ENCODE measurements at places on chromosomes 1 and 21.

GRCh38 chr21:15992171-15992570 is 262.4 kb downstream of the USP25 start:
- no peak for DNase-seq

DNA sequence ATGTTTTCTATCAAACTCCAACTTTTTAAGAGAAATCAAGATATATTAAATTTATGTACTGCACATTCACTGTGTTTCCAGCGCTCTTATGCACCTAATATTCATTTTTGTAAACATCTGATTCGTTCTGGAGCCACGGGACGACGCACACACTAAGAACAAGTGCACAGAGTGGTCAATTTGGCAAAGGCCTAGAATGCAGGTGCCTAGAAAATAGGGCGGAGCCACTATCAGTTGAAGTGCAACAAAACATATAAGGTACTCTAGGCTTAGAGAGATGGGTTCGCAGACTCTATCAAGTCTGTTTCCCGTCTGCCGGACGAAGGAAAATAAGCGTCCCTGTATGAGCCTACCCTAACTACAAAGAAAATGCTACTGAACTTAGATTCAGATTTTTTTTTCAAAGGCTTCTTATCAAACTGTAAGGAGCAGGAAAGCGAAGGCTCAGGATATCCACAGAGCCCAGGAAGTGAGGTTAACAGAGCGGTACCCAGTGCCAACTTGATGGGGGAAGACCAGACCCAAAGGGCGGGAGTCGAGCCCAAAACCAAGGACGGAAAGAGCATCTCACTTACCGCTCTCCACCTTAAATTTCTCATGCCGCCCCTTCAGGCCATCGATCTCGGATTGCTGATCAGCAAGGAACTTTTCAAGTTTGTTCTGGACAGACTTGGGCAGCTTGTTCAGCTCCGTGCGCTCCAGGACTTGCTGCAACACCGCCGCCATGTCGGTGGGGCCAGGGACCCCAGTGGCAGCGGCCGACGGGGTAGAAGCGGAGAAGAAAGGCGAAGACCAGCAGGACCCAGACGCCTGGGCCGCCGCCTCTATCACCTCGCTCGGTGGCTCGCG is 526 bp downstream of the TPR start:
- peak; percentile 21 for DNase-seq

- DNase-seq: no peak
These were observed 18.1 kb upstream of the TMEM81 start for GRCh38 chr1:205102404-205102803.

DNA sequence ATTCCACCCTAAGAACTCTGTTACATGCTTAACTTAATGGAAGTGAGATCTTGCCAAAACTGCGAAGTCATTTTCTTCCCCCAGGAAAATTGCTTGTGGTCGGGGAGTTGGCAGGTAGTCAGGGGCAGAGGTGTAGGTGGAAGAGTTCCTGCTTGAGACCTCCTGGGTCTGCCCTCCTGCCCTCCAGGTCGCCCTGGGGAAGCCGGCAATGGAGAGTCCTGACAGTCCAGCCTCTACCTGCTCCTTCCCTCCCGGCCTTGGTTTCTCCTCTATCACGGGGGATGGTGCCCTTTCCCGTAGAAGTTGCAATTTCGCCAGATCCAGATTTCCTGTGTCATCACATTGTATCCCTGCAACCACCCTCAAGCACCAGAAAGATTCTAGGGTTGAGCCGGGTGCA is 463.8 kb downstream of the MATN1 start:
- DNase-seq: no peak

DNA sequence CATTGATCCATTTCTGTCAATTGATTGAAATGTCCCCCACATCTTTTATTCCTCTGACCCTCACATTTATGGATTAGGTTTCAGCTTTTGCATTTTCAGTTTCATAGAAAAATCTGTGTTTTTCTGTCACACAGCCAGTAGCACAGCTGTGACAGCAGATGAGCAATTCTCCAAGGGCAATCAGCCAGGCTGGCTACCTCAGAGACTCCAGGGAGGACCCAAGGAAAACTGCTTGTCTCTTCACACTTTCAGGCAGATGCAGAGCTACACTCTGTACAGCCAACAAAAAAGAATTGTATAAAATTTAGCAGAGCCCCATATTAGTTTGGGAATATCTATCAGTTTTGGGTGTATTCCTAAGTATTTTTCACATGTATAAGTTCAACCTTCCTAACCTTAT is 257.2 kb downstream of the LRRC7 start:
- no peak for DNase-seq

DNA sequence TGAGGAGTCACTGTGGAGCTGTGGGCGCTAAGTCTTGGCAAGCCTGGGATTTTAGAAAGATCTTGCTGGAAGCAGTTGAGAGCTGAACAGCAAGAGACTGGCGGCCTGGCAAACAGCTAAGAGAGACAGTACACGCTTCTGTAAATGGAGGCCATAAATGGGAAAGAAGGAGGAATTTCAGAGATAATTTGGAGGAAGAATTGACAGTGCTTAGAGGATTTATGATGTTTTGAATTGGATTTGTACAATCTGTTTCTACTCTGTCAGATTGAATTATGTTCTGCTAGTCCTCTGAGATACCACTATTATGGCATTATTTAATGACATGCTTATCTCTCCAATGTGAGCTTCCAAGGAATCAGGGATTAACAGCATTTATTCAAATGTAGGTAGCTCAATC is 50.1 kb downstream of the ABCA4 start:
- DNase-seq: peak; percentile 69

GRCh38 chr1:239931341-239931740 is 160.3 kb upstream of the FMN2 start:
- no peak for DNase-seq

- no peak for DNase-seq
These were observed 5.6 kb upstream of the CRP start for GRCh38 chr1:159719990-159720389.

GRCh38 chr1:111735858-111736544 is 3.2 kb downstream of the INKA2 start:
- no peak for DNase-seq

GRCh38 chr1:76491737-76492136 is 375.5 kb upstream of the ST6GALNAC5 start:
- no peak for DNase-seq

DNA sequence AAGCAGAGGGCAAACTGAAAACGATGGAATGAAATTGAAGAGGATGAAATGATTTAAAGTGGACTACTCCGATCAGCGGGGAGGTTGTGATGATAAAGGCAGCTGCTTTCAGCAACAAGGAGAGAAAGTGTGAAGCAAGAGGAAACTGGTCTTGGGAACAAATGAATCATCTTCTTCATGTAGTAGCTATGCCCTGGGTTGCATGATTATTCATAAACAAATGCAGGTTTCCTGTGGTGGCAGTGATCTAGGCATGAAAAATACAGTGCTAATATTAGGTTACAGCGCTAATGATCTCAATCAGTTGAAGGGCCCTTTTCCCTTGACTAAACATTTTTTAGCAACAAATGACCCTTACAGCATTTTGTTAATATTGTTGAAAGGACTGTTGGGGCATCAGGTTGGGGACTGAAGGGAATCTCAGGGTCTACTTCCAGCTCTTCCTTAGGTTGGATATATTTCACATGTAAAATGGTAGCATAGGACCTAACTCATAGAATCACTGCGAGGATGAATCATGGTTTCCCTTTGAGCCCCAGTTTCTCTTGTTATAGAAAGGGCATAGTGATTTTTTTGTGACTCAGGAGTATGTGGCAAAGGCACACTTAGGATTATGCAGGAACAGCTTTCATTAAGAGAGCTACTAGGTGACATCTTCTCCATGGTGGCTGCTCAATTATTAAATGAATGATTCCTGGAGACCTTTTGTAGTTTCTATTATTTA is 1.9 kb upstream of the ZFYVE9 start:
- DNase-seq: no peak

GRCh38 chr1:155893389-155894142 is 17.6 kb downstream of the RIT1 start:
- DNase-seq: no peak

DNA sequence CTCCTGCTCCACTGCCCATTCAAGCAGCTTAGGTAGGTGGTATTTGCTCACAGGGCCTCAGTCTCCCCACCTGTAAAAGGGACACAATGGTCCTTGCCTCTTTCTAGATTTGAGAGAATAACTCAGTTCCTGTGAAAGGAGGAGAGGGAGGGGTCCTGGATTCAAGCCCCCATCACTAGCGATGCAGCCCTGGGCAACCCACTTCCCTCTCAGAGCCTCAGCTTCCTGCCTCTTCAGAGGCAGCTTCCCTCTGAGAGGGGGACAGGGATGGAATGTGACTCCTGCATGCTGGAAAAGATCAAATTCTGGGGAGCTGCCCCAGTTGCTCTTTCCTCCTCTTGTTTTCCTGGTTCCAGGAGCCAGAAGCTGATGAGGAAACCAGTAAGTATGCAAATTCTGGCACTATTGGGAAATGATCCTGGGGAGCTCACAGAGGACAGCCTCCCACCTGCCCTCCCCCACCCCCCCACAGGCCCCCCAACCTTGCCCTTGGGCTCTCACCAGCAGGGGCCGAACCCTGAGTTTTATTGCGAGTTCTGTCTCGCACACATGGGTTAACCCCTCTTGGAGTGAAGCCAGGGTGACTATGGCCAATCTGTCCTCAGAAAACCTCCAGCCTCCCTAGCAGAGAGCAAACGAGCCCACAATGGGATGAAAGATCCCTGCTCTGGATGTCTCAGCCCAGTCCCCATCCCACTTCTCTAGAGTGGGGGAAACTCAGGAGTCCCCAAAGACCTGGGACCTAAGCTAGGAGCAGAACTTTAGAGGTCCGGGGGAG is 11.7 kb downstream of the ZC3H12A start:
- DNase-seq: no peak

GRCh38 chr1:25807480-25808390 is 7.7 kb downstream of the SELENON start:
- DNase-seq: peak; percentile 27

DNA sequence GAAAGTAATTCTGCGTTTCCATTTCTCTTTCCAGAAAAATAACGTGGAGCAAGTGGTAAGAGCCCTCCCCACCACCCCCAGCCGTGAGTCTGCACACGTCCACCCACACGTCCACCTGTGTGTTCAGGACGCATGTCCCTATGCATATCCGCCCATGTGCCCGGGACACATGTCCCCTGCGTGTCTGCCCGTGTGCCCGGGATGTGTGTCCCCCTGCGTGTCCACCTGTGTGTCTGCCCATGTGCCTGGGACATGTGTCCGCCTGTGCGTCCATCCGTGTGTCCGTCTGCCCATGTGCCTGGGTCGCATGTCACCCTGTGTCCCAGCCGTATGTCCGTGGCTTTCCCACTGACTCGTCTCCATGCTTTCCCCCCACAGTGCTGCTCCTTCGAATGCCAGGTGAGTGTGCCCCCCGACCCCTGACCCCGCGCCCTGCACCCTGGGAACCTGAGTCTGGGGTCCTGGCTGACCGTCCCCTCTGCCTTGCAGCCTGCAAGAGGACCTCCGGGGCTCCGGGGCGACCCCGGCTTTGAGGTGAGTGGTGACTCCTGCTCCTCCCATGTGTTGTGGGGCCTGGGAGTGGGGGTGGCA is 5.6 kb downstream of the COL6A1 start:
- no peak for DNase-seq

DNA sequence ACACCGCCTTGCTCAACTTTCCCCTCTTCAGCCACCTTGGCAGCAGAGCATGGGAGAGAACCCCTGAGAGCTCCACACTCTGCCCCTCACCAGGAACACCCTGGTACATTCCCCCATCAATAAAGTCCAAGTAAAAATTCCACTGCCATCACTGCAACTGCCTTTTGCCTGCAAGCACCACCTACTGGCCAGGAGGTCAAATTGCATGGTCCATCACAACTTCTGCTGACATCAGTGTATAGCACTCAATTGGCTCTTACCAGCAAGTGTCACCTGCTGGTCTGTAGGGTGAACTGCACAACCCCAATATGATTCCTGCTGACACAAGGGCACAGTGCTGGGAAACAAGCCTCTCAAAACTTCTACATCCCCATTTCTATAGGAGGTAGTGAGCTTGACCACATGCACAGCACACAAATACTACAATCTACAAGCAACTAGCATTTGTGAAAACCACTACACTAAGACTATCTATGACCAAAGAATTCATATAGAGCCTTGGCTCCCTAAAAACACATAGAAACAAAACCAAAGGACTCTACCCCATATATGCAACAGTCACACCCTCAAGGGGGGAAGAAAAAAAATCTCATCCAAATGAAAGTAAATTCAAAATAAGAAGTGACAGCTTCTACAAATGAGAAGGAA is 69.2 kb downstream of the FASLG start:
- no peak for DNase-seq

DNA sequence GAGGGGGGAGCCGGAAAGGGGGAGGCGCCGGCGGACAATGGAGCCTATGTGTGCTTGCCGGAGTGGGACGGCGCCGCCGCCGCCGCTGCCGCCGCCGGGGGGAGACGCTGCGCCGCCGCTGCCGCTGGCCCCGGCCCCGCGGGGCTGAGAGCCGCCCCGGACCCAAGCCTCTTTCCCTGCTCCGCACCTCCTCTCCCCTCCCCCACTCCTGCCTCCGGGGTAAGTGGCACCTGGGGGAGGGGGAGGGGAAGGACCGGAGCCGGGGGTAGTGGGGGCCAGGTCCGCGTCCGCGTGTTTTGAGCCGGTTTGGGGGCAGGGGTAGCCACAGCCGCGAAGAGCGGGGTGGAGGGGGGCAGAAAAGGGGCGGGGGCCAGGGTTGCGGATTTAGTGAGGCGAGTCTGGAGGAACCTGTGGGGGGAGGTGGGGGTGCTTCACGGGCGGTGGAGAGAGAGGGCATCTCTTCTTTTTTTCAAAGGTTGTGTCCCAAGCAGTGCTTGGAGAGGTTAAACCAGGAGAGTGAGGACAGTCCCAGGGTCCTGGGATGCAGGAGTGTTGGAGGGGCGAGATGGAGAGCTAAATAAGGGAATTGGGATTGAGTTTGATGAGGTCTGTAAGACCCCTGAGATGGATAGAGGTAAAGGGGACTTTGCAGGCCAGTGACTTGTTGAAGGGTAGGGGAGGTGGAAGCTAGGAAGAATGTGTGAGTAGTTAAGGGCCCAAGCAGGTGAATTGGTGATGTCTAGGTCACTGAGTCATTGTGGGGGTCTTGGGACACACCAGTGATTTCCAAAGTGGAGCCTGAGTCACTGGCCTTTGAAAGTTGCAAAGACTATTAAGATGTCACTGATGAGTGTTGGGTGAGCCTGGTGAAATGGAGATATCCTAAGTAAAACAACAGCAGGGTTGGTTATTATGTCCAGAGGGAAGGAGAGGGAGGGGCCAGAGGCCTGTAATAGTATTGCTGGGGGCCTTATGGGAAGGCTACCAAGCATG is 59.1 kb downstream of the BCL9 start:
- no peak for DNase-seq

GRCh38 chr1:175167861-175168260 is 24.7 kb downstream of the KIAA0040 start:
- DNase-seq: no peak

GRCh38 chr1:26269198-26269550 is 10.7 kb upstream of the SH3BGRL3 start:
- no peak for DNase-seq

DNA sequence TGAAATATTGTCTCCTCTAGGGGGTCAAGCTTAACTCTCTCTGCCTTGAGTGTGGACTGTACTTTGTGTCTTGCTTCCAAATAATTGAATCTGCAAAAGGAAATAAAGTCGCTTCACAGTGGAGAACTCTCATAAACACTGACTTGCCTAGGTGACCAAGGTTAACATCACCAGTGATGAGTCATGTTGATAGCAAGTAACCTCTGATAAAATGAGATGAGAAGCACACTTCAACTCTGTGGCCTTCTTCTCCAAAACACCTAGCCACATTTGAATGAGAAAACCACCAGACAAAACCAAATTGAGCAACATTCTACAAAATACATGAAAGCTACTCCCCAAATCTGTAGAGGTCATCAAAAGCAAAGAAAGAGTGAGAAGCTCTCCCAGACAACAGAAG is 37.6 kb downstream of the PDE4B start:
- no peak for DNase-seq

Data from cerebellum (tissue), 4 donors.